IPS DF 6.9 (cell line): ENCODE measurements at places on chromosomes 5 and 9.

DNA sequence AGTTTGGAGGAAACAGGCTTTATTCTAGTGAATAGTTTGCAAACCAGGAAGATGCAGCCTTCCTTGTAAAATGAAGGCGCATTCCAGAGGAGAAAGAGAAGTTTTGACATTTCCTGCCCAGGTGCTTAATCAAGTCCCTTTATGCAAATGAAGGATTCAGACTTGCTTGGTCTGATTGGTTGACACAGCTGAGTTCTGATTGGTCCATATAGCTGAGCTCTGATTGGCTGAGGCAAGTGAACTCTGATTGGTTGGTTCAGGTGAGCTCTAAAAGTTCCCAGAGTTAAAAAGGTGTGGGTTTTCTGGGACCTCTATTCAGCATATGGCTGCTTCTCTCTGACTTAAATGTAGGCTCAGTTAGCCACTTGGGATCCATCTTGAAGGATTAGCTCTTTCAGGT lies 151.0 kb downstream of the CACNA1B start:
- no peak for DNase-seq
- 0 out of 2 replicates have a peak, but pooled peaks cover 4% of the 10 kb centered on the region for H3K36me3 ChIP-seq
- no peaks in the 10 kb centered on the region; the same call in 1 of the 2 replicates for H3K4me1 ChIP-seq
- H3K27me3 ChIP-seq, result 0 out of 2 replicates have a peak, but pooled peaks cover 2% of the 10 kb centered on the region
- no peak overlapping the region for H3K27ac ChIP-seq

- H3K4me3 ChIP-seq, result no peak overlapping the region
- no peak for DNase-seq
- H3K36me3 ChIP-seq, result no peaks in the 10 kb centered on the region
- H3K27me3 ChIP-seq, result no peaks in the 10 kb centered on the region
Measured at GRCh38 chr9:20178197-20178596, 389.4 kb upstream of the SLC24A2 start.

- H3K36me3 ChIP-seq, result no peaks in the 10 kb centered on the region
- H3K4me3 ChIP-seq, result no peak overlapping the region
- no peaks in the 10 kb centered on the region for H3K27me3 ChIP-seq
- no peak for DNase-seq
Measured at GRCh38 chr5:2670940-2671339, 80.5 kb downstream of the IRX2 start.

GRCh38 chr5:111224561-111225345 lies 569 bp downstream of the CAMK4 start:
- no peak for DNase-seq
- peaks cover 6% of the 10 kb centered on the region; the same call in 1 of the 2 replicates for H3K27me3 ChIP-seq
- no peaks in the 10 kb centered on the region for H3K36me3 ChIP-seq
- H3K27ac ChIP-seq, result no peak overlapping the region

DNA sequence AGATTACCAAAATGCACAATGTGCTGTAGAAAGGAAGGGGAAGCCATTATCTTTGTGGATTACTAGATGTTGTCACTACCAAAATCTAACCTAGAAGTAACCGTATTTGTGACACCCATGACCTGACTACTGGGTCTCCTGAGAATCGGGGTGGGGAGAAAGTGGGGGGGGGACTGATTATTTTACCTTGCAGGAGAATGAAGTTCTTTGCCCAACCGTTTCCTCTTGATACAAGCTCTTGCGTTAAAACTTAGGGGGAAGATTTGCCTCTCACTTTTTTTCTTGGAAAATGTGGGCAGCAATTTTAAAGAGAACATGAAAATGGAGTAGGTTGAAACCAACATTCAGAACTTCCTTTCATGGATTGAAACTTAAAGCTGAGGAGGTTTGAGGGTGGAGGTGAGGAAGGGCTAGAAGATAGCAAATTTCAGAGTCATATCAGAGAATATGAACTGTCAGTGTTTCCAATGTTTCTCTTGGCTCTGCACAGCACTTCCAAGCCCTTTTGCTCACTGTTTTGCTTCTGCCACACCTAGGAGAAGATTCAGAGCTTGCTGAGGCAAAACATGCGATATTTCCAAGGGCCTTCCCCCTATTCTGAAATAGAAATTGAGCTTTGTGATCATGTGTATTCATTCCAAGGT lies 280.8 kb downstream of the AOPEP start:
- H3K4me3 ChIP-seq, result no peak overlapping the region
- DNase-seq, result no peak
- H3K36me3 ChIP-seq, result no peaks in the 10 kb centered on the region
- no peak overlapping the region for H3K27ac ChIP-seq
- H3K4me1 ChIP-seq, result no peaks in the 10 kb centered on the region

GRCh38 chr9:8206720-8207119 lies 407.1 kb upstream of the DMAC1 start:
- no peak overlapping the region for H3K27ac ChIP-seq
- no peak for DNase-seq
- no peak overlapping the region for H3K4me3 ChIP-seq
- H3K4me1 ChIP-seq, result no peaks in the 10 kb centered on the region
- H3K27me3 ChIP-seq, result no peaks in the 10 kb centered on the region
